ENCODE measurements at places on chromosomes 3 and 15.

DNA sequence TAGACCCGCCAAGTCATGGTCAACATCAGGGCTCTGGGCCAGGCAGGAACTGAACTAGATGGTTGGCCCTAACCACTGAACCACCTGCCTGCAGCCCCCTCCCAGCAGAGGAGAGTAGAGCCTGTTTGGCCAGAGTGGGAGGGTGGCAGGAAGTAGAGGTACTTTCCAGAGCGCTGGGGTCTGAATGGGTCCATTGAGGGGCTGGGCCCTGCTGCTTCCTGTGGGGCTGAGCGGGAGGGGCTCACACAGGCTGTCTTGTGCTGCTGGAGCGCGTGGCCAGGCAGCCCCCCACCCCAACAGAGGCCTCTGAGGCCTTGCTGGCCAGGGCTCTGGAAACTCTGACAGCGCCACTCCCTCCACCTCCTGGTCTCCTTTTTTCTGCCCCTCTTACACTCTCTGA, 17.4 kb downstream of the CSPG4 start:
- DNase-seq: no peak

DNA sequence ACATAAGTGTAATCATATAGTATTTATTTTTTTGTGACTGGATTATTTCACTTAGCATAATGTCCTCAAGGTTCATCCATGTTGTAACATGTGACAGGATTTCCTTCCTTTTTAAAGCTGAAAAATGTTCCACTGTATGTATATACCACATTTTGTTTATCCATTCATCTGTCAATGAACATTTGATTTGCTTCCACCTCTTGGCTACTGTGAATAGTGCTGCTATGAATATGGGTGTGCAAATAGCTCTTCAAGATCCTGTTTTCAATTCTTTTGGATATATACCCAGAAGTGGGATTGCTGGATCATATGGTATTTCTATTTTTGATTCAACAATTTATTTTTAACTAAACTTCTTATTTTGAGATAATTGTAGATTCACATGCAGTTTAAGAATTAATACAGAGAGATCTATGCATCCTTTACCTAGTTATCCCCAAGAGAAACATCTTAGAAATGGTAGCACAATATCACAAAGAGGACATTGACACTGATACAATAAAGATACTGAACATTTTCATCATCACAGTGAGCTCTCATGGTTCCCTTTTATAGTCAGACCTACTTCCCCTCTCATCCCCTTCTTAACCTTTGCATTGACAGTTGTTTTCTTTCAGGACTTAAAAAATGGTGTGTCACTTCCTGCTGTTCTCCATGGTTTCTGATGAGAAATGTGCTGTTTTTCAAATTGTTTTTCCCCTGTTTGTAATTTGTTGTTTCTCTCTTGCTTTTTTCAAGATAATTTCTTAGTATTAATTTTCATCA, 90.1 kb downstream of the SATB1 start:
- DNase-seq: no peak

- peak; percentile 44 for DNase-seq
Observed at GRCh38 chr3:146200461-146201220, 39.7 kb upstream of the PLOD2 start.

- DNase-seq: peak; percentile 82
Observed at GRCh38 chr3:156619376-156619775, 55.0 kb upstream of the TIPARP start.

DNA sequence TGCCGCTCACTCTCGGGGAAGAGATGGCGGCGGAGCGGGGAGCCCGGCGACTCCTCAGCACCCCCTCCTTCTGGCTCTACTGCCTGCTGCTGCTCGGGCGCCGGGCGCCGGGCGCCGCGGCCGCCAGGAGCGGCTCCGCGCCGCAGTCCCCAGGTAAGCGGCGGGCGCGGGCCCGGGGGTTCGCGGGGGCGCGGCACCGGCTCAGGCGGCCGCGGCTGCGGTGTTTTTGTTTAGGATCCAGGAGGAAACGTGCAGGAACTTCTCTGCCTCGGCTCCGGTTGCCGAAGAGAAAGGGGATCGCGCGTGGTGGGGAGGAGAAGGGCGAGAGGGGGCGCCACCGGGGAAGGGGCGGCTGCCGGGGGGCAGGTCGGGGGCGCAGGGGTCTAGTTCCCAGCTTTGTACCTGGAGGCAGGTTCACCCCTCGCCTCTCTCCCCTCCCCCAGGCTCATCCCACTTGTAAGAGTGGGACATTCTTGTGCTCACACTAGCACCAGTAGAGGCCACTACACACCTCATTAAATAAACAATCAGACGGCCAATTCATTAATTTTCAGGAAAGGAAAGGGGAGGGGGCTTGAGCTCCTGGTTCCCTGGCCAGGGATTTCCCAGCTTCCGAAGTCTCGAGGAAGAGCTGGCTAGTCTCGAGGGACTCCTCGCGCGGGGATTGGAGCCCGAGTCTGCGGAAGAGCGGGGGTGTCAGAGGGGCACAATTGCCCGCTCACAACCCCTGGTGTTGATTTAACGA, 562 bp downstream of the NEO1 start:
- DNase-seq: peak; percentile 52

DNA sequence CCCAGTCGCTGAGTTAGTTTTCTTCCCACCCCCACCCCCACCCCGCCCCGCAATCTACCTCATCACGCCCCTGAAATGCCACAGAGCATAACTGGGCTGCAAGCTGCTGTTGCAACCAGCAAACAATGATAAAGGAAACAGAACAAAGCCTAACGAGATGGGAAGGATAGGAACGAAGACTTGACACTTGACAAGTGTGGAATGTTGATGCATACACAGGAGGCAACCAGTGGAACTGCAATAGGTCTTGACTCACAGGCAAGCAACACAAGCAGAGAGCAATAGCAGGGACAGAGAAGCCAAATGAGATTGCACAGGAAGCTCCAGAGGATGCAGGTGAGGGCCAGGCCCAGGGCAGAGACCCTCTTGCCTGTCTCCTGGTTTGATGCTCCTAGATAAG, 225.9 kb downstream of the IGSF11 start:
- DNase-seq: no peak

DNA sequence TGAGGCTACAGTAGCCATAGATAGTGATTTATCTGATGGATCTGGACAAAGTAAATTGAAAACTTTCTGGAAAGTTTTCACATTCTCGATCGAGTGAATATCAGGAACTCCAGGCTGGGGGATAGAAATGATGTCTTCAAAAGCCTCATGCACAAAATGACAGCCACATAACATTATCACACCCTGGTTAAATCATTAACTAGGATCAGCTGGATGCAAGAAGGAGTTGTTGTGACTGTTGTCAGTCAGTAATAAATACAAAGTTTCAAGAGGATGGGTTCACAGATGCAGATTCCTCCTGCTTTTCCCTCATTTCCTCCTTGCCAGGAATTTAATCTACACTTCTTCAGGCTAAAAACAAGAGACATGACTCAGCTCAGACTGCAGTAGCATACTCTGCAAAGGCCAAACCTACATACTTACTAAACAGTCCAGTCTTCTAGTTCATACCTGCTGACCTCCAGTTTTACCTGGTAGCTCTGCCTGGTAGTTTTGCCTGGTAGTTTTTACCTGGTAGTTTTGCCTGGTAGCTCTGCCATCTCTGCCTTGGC, 40.9 kb downstream of the C2CD4A start:
- peak; percentile 17 for DNase-seq

DNA sequence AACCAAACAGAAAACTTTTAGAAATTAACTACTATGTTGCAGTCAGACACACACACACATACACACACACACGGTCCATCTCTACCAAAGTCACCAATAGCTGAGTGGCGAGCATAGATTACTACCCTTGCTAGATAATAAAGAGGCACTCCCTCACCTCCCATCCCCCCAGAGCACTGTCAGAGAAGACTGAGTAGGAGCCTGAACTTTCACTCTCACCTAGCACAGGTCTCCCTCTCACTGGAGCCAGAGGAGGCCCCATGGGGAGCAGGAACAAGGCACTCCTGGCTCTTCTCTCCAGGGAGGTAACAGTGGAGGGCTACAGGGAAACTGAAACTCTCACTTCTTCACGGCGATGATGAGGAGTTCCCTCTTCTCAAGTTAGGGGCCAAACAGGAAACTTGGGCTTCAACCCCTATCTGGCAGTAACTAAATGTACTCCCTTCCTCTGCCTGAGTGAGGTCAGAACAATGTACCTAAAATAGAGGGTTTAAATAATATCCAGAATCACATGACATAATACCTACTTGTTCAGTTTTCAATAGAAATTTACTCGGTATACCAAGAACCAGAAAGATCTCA, 975.3 kb upstream of the GBE1 start:
- no peak for DNase-seq

DNA sequence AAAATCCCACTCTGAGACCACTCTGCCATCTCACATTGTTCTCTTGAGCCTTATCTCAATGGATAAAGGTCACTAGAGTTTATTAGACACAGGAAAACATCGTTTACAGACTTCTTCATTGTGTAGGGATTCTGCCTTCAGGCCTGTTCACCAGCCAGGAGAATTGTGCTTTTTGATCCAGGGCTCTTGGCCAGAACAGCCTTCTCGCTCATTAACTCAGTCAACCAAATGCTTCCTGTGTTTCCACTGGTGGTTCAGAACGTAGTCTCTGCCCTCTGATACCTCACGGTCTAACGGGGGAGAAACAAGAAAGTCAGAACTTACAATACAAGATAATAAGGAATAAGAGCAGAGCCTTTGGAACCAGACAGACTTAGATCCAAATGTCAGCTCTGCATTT, 54.2 kb upstream of the TSEN2 start:
- DNase-seq: no peak

DNA sequence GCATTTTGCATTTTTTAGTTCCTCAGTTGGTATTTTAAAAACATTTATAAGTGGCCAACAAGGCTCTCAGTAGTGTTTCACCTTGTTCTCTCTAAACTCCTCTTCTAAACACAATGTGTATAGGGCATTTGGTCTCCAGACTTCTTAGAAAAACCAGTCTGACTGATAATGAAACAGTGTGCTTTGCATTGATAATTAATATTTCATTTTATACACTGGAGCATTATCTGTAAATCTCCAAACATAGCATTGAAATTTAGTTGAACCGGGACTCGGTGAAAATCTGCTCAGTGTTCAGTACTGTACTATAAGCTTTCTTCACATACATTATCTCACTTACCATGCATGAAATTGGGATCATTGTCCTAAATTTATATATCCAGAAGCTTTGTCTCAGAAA, 53.6 kb downstream of the SETD5 start:
- DNase-seq: no peak

GRCh38 chr15:44010089-44010488, 183.3 kb downstream of the WDR76 start:
- peak; percentile 53 for DNase-seq

GRCh38 chr3:59308001-59308400, 258.2 kb upstream of the CFAP20DC start:
- DNase-seq: no peak

DNA sequence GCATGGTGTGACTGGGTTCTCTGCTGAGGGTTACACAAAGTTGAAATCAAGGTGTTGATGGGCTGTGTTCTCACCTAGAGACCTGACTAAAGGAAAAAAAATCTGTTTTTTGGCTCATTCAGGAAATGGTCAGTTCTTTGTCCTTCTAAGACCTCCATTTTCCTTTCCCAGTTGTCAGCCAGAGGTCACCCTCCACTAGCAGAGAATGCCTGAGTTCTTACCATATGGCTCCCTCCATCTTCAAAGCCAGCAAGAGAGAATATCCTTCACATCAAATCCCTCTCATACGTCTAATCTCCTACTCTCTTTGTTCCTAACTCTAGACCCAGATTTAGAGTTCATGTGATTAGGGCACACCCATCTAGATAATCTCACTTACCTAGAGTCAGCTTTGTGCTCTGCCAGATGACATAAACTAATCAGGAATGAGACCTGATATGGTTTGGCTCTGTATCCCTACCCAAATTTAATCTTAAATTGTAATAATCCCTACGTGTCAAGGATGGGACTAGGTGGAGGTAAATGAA, 19.4 kb downstream of the ANKRD28 start:
- DNase-seq: no peak

GRCh38 chr3:129688271-129688895, 81.9 kb upstream of the PLXND1 start:
- peak; percentile 30 for DNase-seq

DNA sequence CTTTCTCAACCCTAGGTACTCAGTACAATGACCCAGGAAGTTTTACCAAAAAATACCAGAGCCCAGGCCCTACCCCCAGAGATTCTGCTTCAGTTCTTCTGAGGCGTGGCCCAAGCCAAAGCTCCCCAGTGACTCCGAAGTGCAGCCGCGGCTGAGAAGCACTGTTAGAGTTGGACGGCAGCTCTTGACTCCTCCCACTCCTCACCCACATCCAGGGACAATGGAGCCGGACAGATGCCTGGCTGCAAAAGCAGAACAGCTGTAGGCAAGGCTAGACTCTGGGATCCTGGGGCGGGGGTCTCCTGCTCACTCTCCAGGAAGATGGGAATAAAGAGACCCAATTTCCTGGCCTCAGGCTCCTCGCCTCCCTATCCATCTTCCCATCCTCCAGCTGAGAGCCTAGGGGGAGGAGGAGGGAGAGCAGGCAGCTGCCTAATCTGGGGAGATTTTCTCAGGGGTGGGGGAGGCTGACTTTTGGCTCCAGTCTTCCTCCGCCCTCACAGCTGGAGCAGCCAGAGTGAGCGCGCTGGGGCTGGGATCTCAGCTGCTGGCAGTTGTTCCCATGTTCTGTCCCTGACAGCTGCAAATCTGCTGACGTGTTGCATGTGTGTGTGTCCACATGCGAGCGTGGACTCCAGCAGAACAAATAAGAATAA, 223.8 kb downstream of the OPA1 start:
- DNase-seq: peak; percentile 34

- no peak for DNase-seq
Observed at GRCh38 chr15:57872281-57873030, 165.9 kb downstream of the POLR2M start.

GRCh38 chr15:96695426-96695825, 364.9 kb downstream of the NR2F2 start:
- DNase-seq: no peak

DNA sequence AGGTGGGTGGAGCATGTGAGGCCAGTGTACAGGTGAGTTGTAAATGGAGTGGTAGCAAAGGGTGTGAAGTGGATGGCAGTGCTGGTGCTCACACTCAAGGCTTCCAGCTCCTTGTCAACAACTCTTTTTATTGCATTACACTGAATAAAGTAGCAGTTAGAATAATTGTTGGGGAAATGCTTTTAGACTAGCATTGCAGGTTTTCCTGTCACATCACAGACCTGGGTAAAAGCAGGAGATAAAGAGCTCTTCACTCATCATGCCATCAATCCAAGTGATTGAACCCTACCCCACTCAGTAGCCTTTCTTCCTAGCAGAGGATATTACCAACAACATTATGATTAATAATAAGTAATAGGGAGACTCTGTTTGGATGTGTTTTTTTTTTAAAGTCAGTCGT, 81.6 kb downstream of the CDIN1 start:
- DNase-seq: no peak

Data from fibroblast of skin of right quadriceps (primary cell).